ENCODE measurements at places on chromosomes 3 and 15.

DNA sequence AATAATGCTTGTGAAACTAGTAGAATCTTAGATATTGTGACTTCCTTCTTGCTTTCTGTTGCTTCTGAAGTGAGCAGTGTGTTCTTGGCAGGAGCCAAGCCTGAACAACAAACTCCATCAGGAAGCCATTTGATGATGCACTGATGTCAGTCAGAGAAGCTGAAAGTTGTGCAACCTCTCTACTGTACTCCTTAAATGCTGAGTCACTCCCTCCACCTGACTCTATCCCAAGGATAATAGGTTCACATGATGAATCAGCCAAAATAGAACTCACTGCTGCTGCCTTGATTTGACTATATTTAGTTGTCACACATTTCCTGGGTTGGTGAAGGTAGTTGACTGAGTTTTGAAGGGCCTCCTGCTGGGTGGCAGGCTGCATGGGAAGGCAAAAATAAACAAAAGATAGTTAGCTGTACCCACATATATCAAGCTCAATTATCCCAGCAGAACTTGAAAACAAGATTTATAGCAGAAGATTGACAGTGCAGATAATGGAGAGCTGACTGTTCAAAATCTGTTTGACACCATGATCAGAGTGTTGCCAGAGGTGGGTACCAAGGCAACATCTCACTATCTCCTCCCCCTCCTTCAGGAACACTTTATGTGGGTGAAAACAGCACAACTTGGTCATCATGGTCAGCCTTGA, 328.4 kb upstream of the DPH6 start:
- DNase-seq, result peak; percentile 76

- DNase-seq, result no peak
These were observed 14.6 kb downstream of the PLSCR2 start for GRCh38 chr3:146454796-146455195.

DNA sequence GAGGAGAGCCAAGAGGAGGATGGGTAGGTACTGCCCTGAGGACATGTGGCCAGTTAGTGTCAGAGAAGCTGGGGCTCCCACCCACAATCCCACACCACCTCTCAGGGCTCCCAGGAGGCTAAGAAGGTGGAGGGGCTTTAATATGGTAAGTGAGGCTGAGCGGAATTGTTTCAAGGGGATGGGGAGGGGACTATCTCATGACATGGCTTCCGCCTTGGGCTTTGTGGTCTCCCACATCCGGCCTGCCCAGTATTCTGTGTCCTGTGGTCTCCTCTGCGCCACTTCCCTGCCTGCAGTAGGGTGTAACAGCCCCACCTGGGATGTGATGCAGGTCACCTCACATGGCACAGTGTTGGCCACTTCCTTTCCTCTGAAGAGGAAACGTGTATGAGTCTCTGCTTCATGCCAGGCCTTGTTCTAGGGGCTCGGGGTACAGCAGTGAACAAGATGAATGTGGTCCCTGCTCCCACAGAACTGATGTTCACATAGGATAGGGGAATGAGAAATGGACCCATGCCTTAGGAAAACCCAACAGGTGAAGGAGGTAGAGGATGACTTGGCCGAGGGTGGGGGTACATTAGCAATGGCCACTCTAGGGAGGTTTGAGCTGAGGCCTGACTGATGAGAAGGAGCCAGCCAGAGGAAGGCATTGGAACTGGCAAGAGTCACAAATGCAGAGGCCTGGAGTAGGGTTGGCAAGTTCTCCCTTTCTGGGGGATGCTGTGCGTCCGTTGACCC, 3.2 kb downstream of the NEIL1 start:
- no peak for DNase-seq

GRCh38 chr3:79039192-79039591, 728.6 kb downstream of the ROBO1 start:
- no peak for DNase-seq

GRCh38 chr15:97748576-97748975, 211.9 kb upstream of the ARRDC4 start:
- DNase-seq, result no peak

- no peak for DNase-seq
These were observed 74.1 kb downstream of the SCN5A start for GRCh38 chr3:38575279-38575843.

DNA sequence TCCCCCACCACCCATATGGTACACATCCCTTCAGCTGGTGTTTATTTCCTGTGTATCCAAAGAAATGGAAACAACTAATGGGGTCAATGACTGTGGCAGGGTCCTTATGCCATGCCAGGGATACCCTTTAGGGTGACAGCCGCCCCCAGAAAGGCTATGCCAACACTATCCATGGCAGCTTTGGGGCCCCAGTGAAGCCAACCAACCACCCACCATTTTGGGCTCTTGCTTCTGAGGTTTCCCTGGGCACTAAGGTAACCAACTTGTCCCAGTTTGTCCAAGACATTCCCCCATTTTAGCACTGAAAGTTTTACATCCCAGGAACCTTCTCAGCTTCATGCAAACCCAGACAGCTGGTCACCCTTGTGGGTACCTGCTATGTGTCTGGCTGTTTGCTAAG, 233.1 kb downstream of the VPS13C start:
- no peak for DNase-seq

DNA sequence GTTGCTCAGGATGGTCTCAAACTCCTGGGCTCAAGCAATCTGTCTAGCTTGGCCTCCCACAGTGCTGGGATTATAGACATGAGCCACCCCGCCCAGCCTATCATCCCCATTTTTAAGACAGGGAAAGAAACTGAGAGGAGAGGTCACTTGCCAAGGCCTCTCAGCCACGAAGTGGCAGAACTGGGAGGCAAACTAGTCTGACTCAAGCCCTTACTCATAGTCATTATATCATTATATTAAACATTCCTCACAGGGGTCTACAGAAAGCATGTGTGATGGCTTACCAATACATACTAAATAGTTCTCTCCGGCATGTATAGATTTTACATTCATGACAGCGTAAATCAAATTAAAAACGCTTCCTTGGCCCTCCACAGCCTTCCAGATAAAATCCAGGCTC, 62.0 kb upstream of the ZBTB38 start:
- DNase-seq, result no peak

DNA sequence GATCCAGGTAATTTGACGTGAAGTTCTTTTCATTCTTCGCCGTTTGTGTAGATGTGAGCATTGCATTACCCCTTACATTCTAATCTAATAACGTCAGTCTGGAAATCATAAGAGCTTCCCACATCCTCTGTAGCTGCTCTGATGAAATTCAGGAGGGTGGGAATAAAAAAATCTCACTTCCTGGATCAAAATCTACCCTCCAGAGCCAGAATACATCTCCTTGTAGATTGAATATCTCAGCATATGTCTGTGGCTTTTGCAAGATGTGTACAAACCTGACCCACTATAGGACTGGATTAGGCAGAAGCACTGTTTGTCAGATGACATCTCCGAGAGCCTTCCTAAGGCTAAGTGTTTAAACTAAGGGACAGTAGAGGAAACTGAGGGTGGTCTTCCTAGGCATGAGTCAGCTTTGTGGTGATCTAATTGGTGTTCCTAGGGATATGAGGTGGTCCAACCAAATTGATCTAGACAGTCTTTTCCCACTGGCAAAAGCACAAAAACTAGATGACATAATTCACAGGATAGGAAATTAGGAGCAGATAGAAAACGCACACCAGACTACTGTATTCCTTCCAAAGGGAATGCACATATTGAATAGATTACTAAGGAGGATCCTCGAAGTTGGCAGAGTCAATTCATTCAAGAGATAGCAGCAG, 216.3 kb upstream of the LRTM1 start:
- peak; percentile 92 for DNase-seq

DNA sequence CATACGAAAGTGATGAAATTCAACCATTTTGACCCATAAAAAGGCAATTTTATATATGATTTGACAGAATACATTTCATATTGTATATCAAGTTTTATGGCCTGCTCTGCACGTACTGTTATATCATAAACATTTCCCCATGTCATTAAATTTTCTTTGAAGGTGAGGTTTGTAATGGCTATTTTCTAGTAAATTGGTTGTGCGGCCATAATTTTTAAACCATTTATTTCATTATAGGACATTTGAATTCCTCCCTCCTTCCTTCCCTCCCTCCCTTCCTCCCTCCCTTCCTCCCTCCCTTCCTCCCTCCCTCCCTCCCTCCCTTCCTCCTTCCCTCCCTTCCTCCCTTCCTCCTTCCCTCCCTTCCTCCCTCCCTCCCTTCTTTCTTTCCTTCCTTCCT, 87.4 kb upstream of the AGBL1 start:
- DNase-seq, result no peak

- DNase-seq, result no peak
These were observed 26.2 kb downstream of the UBE2Q2 start for GRCh38 chr15:75869446-75869845.

DNA sequence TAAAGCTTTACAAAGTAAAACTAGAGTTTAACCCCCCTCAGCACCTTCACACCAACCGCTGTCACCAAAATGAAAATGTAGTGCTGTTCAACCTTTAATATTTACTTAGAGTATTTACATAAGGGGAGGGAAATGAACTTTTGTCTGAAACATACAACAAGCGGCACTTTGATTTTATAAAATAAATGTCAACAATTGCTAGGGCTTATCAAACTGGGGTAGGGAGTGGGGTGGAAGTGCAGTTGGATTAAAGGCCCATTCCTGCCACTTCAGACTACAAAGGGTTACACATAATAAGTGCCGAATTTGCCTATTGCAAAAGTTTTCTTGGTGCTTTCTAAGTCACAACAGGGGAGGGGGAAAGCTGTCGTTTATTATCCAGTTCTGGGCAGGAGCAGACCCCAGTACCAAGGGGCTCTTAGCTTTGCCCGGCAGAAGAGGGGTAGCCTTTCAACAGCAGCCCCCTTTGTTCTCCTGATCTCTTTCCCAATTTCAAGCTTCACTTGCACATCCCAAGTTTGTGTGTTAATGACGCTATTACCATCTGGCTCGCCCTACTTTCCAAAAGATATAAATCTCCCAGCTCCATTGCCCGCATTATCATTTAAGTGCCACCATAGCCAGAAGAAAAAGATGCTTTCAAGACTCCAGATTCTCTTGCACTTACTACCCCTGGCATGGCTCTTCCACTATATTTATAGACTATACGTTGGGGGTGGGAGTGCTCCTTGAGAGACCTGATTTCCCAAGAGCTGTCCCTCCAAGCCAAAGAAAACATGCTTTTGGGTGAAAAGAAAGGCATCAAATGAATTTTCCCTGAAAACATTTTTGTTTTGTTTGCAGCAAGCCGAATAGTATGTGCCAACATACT, 17.0 kb downstream of the SOX2 start:
- no peak for DNase-seq

DNA sequence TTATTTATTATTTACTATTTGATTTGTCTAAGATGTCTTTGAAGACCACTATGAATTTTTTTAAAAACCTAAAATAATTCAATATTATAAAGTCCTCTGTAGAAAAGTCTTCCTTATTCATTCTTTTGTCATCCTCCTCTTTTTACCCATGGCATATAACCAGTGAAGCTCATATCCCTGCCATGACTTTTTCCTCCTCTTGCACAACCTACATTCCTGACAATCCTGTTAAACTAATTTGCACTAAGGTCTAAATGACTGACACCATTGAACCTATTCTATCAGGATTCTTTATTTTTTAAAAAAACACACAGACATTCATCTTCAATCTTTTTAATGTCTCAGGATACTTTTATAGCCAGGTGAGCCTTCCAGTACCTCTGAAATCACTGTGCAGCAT, 159.9 kb upstream of the SLC2A2 start:
- no peak for DNase-seq

DNA sequence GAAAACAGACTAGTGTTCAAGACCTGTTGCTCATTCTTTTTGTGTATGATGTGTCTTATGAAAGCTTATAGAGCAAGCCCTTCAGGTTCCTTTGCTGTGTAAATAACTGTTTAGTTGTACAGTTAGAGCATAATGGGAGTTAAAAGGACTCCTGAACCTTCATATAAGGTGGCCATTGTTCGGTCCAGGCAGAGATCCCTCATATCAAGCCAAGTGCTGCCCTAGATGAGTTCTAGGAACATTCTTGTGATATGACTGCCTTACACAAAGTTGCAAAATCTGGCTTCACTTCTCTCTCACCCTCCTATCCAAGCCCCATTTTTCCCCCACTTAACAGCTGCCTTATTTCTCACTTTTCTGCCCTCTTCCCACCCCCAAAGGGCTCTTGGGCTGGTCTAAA, 26.9 kb downstream of the GYG1 start:
- DNase-seq, result peak; percentile 60

GRCh38 chr15:51181905-51182304, 87.2 kb upstream of the TNFAIP8L3 start:
- DNase-seq, result no peak
